ENCODE measurements at places on chromosomes 3 and 15.
A peak's percentile ranks its signal among the peaks of the same experiment; 100 is the strongest.

DNA sequence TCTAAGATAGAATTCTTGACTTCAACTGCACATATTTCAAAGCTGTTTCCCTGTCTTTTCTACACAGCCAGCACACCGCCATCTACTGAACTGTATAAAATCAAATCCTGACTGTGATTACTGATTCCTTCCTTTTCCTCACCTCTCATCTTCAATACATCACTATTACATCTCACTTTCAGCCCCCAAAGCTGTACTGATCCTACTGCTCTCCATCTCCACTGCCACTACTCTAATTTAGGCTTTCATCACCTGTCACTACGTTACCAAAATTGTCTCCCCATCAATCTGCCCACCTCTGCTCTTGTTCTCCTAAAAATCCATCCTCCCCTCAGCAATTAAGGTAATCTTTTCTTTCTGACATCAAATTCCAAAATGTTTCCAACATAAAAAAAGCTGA lies 4.5 kb upstream of the CCDC39 start:
- DNase-seq: no peak

GRCh38 chr3:11522953-11523571 lies 120.7 kb downstream of the VGLL4 start:
- DNase-seq: no peak

GRCh38 chr3:49566312-49566711 lies 12.0 kb downstream of the BSN start:
- DNase-seq: no peak

DNA sequence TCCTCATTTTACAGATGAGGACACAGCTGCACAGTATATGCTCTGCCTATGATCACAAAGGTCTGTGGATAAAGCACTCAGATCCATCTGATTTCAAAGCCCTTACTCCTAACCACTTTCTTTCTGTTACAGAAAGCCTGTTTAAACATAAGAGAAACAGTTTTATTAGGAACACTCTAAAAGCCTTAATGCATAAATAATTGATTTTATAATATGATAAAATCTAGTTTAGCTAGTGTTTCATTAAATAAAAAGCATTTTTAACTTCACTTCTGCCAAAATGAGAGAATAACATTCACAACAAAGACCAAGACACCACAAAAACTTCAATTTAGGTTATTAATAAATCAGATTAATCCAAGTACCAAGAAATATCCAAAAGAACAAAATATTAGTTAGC lies 21.4 kb downstream of the SNX4 start:
- no peak for DNase-seq

DNA sequence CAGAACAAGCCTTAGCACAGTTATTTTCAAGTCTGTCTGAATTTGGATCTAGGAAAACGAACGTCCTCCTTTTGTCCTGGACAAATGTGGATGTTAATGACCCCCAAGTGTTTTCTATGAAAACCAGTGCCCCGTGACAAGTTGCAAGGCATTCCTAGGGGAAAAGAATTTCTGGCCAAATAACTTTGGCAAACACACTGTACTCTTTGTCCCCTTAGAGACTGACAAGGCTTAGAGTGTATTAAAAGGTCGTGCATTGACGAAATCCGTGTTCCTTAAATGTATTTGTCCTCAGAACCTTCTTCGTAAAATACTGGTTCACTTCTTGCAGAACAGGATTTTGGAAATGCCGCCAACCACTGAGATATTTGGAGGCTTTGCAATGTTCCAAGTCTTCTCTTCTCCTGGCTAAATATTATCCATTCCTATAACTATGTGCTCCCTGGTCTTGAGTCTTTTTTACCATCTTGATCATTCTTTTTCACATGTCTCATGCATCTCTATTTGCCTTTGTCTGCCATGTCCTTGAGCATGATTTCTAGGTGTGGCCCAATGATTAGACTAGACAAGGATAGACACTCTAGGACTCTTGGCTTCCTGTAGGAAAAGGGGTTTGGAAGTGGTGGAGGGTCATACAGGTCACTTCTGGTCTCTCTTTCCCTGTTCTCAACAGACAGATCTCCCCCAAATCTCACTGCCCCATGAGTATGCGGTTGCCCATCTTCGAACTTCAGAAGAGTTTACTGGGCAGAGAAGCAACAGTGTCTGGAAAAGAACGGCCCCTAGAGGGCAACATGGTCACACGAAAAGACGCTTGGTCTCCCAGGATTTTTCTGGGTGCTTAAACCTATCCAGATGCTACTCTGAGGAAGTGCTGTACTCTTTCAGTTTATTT lies 117.5 kb downstream of the EDEM1 start:
- DNase-seq: peak; percentile 33

DNA sequence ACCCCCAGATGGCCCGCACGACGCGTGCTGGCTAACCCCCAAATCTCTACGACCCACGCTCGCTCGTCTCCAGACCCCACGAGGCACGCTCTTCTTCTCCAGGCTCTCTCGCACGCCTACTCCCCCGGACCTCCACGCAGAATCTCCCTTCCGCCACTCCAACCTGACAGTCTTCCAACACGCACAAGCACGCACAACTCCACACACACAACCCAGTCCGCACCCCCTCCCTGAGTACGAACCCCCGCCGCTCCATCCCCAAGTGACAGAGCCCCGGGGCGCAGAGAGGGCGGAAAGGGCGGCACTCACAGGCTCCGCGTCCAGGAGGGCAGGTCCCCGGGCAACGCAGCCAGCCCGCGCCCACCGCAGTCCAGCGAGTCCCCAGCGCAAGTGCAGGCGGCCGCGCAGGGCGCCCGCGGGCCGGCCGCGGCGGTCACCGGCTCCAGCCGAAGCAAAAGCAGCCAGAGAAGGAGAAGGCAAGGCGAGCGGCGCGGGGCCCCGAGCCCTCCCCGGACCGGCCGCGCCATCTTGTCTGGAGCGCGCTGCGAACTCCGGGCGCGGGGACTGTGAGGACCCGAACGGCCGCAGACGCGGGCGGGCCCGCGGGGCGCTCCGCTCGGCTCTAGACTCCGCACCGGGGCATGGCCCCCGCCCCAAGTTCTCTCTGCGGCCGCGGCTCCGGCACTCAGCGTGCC lies 794 bp downstream of the LRIG1 start:
- peak; percentile 61 for DNase-seq

DNA sequence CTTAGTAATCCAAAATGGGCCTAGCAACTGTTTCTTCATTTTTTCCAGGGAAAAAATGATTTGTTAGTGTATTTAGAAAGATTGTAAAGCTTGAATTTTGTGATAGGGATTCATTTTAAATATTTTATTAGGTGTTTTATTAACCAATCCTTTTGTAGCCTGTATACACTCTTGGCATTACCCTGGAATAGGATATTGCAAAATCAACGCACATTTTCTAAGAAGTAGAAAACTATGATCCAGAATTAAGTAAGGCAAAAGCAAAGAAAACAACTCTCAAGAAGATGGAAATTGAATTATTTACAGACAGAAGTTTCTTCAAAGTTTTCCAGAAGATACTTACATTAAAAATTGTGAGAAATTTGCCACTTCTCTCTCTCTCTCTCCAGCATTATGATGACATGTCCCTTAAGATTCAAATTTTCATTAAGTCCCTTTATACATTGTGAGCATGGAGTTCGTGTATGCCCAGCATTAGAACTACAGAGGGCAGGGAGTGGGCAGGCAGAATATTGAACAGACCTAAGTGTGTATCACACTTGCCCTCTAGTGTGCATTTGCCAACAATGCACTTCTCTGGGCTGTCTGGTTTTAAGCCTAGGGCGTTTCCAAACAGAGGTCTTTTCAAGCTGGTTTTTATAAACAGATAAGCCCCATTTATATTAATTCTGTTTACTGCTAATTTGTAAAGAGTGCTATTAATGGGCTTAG lies 28.5 kb upstream of the CMSS1 start:
- DNase-seq: no peak

GRCh38 chr15:56367156-56367555 lies 1.9 kb downstream of the TEX9 start:
- DNase-seq: no peak

GRCh38 chr3:87318617-87319021 lies 42.2 kb upstream of the POU1F1 start:
- DNase-seq: no peak

GRCh38 chr3:25885544-25885943 lies 95.7 kb downstream of the OXSM start:
- DNase-seq: no peak

DNA sequence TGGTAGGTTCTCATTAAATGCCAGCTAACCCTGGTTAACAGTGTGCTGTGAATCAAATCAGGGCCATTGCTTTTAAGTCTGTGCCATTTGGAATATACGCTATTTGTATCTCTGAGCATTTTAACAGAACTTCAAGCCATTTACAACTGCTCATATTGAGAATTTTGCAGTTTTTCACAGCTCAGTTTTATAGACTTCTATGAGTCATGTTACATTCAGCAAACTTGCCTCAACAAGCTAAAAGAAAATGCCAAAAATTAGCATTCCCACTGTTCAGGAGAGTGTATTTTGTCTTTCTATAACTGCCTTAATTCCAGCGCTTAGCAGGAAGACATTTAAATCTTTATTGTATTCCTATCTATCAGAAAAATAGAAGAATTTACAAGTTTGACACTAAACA lies 196.4 kb downstream of the GBE1 start:
- DNase-seq: no peak

DNA sequence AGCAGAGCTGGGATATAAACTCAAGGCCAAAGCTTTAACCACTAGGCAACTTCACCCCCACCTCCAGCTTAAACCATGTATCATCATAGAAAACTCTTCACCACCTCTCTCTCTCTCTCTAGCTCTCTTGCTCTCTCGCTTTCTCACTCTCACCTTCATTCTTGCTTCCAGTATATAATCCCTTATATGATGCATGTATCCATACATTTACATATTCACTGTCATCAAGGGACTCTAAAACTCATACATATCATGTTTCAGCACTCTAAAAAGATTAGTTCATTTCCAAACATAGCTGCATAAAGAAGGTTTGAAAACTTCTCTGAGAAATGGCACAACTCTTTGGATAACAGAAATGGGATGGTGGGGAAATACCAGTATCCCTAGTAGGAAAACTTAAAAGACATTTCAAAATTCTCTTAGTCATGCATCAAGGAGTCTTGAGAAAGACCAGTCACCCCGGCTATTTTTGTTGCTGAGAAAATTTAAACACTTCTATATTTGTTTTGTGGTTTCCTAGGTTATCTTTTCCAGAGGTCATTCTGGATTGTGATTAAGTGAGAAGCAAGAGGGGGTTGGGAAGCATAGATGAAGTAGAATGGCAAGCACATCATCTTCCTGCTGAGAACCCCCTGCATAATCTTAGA lies 447.8 kb upstream of the THBS1 start:
- no peak for DNase-seq

- no peak for DNase-seq
Measured at GRCh38 chr3:41194701-41195100, 4.6 kb upstream of the CTNNB1 start.

- DNase-seq: no peak
Measured at GRCh38 chr3:191682961-191683360, 222.0 kb downstream of the PYDC2 start.

DNA sequence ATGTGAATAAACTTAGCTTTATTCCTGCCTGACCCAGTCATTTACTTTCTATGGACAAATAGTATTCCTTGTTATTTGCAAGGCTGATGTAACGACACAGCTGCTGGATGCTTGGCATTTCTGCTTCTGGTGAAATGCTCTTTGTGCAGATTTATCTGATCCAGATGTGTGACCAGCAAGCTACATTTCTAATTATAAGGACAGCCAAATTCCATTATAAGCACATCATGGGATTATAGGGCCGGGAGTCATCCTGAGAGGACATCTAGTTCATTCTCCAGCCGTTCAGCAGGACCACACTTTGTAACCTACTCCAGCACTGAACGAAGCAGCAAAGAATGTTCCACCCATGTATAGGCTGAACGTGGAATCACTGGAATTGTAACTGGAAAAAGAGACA lies 42.9 kb downstream of the FNDC3B start:
- no peak for DNase-seq

GRCh38 chr3:190762801-190763200 lies 99.7 kb downstream of the GMNC start:
- DNase-seq: no peak

GRCh38 chr3:101038393-101038792 lies 45.2 kb upstream of the ABI3BP start:
- no peak for DNase-seq

GRCh38 chr15:29621616-29622015 lies 200.7 kb downstream of the TJP1 start:
- no peak for DNase-seq

DNA sequence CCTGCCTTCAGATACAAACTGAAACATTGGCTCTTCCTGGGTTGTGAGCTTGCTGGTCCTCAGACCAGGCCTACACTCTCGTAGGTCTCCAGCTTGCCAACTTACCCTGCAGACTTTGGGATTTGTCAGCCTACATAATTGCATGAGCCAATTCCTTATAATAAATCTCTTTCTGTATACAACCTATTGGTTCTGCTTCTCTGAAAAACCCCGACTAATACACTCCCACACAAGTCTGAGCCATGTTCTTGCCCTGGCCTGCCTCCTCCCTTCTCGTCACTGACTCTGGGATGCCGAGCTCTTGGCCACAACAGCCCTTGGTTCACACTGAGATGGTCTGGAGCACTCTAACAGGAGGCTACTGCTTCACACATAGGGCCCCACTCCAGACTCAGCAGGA lies 9.5 kb downstream of the CYP19A1 start:
- DNase-seq: no peak

GRCh38 chr3:105959851-105960250 lies 91.0 kb upstream of the CBLB start:
- no peak for DNase-seq

DNA sequence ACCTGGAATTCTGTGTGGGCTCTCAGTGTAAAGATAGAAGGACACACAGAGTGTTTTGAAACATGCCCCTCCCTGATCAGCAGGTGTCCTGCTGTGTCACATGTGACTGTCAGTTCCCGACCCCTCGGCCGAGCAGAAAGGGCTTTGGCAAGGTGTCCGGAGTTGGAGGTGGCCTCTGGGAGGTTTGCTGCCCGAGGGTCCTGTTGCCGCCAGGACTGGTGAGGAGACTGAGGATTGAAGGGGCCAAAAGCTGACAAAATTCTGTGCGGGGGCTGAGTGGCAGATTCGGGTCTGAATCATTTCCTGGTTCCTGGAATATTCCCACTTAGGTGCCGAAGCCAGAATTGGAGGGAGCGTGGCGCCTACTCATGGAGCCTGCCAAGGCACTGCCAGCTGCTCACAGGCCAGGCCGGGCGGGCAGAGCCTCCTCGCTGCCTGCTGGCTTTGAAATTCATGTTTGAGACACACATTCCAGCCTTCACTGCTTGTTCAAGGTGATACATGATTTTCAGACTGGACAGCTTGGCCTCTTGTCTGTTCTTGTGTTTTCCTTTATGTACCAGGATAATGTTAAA lies 83.8 kb downstream of the APBA2 start:
- DNase-seq: no peak

DNA sequence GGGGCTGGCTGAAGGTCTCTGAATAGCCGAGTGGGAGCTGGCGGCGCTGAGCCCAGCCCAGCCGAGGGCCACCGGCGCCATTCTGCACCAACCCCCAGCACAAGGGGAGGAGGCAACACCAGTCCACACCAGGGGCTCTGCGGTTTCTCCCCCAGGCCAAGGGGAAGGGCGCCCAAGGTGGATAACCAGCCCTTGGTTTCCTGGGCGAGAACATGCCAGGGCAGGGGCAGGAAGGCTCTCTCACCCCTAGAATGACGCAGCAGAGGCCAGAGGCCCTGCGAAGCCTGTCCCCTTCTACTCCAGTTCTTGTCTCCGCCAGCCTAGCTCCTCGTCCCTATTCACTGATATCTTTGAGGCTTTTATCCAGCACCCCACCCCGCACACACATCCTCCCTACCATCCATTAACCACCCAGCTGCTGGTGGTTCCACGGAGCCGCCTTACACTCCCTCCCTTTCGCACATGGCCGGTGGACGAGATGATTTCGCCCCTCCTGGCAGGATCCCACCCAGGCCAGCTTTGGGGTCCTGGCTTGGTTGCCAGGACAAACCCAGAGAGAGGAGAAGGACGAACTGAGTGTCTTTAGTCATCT lies 1.3 kb downstream of the RBPMS2 start:
- DNase-seq: peak; percentile 44
